ENCODE measurements at places on chromosomes 11 and 22.

DNA sequence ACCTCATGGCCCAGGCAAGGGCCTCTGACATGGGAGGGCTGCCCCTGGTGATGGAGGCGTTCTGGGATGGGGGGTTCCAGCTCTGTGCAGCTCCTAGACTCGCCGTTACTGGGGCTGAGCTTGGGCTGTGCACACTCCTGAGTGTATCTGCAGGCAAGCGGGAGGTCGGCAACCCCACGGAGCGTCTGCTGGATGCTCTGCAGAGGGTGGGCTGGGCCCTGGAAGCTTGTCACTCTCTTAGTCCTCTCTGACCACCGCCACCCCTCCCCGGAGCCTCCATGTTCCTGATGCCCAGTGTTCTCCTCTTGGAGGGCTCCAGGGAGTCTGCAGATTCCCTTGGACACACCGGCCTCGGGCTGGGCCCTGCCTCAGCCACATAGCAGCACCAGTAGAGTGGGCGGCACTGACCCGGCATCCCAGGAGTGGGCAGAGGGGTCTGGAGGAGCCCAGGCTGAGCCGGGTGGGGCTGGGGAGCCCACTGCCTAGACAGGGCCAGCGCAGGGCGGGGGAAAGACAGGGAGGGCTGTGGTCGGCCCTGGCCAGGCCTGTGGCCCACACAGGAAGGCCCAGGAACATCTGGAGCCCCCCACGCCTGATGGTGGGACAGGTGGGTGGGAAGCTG lies 20.6 kb upstream of the MUC5B start:
- DNase-seq, result no peak

- no peak for DNase-seq
These were observed 129.6 kb downstream of the CEP164 start for GRCh38 chr11:117457031-117457785.

GRCh38 chr11:66020618-66021357 lies 5.5 kb downstream of the CATSPER1 start:
- peak; percentile 10 for DNase-seq

GRCh38 chr22:38267086-38267485 lies 5.7 kb downstream of the TMEM184B start:
- peak; percentile 24 for DNase-seq

GRCh38 chr11:121104312-121104762 lies 3.3 kb downstream of the TECTA start:
- no peak for DNase-seq

GRCh38 chr11:132671851-132672370 lies 860.4 kb downstream of the OPCML start:
- no peak for DNase-seq

GRCh38 chr11:35260342-35260985 lies 121.5 kb downstream of the CD44 start:
- DNase-seq, result no peak

- DNase-seq, result no peak
These were observed 44.9 kb upstream of the VSTM5 start for GRCh38 chr11:93895106-93895862.

DNA sequence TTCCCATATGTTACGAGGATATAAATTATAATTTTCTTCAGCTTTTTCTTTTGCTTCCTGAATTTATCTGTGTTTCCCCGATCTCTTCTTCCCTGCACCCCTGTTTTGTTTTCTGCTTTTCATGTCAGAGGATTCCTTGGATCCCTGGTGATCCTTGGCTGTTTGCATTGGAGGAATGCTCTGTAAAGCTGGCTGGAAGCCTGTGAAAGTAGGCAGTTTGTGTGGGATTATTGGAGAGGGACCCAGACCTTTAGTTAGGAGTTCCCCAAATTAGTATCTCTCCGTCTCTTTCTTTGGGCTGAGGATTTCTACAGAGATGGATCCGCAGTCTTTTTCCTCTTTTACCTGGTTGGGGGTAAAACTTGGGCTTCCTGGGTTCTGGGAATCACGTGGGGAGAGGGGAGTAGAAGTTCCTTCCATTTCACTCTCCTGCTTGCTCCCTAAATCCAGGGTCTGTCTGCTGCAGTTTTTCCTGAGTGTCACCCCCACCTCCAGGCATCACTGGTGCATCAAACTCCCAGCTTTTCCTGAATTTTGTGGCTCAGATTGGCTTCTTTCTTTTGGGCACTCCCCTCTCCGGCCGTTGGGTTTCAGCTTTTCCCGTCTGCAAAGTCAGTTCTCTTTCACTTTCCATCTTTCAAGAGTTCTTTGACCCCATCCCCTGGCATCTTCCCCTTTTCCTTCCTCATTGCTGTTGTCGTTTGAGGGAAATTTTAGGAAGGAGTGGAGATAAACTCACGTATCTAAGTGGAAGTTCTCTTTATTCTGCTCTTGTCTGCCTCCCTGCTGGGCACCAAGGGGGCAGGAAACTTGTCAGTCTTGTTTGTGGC lies 79.1 kb upstream of the ALX4 start:
- no peak for DNase-seq

- DNase-seq, result no peak
These were observed 41.6 kb downstream of the MRTFA start for GRCh38 chr22:40594924-40595323.

DNA sequence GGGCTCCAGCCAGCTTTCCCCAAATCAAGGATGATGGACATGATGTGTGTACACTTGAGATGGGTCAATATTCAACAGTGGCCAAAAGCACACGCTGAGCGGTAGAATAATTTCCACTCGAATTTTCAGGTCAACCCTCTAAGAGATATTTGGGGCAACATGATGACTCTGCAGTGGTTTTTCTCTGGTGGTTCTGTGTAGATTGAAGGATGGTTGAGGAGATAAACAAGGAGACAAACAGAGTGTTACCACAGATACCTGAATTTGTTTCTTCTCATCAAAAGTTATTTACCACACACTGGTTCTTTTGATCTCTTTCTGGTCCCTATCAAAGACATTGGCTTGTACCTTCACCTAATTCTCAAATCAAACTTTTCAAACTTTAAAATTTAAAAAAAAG lies 242.0 kb downstream of the ETS1 start:
- no peak for DNase-seq

- no peak for DNase-seq
These were observed 77.7 kb downstream of the CABIN1 start for GRCh38 chr22:24088816-24089215.

DNA sequence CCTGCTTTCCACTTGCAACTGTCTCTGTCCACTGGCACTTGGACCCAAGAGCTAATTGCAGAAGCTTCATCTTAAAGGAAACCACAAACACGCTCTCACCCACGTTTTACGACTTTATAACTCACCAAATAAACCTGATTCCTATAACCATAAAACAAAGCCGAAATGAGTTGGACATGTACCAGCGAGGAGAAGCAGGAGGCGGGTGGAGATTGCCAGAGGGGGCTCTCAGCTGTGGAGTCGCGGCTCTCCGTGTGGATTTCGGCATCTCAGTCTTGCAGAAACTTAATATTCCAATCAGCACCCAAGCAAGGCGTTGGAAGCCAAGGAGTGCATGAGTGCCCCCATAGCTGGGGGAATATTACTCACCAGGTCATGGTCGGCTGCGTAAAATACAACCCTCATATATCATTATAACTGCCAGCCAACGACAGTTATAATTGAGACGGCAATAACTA lies 483.6 kb downstream of the MN1 start:
- DNase-seq, result no peak

- no peak for DNase-seq
These were observed 8.7 kb downstream of the SLC22A6 start for GRCh38 chr11:62976109-62976508.

GRCh38 chr11:86151174-86152005 lies 82.5 kb upstream of the PICALM start:
- DNase-seq, result no peak

- DNase-seq, result no peak
These were observed 256.5 kb downstream of the MN1 start for GRCh38 chr22:27545085-27545484.

GRCh38 chr11:111629499-111629898 lies 27.2 kb downstream of the SIK2 start:
- no peak for DNase-seq

- peak; percentile 45 for DNase-seq
These were observed 1.4 kb downstream of the TMEM109 start for GRCh38 chr11:60915248-60915914.

- no peak for DNase-seq
These were observed 19.4 kb upstream of the TMA7B start for GRCh38 chr22:39940757-39941305.

- DNase-seq, result no peak
These were observed 1.1 kb downstream of the SLC22A8 start for GRCh38 chr11:63014408-63015055.

GRCh38 chr11:72741429-72741833 lies 10.8 kb downstream of the ARAP1 start:
- DNase-seq, result no peak

DNA sequence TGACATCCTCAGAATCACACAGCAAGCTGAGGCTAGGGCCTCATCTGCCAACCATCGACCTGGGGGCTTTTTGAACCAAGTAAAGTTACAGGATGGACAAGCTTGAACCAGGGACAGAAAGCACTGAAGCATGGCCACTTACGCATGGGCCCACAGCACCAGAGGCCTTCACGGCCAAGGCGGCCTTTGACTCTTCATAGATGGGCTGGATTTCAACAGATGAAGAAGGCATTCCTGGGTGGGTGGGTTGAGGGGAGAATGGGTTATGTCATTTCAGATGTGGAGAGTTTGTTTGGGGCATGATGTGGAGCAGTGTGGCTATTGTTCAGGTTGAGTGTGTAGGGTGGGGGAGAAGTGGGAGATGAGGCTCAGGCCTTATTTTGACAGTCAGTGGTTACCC lies 60.2 kb downstream of the LRRC32 start:
- DNase-seq, result no peak

- no peak for DNase-seq
These were observed 13.7 kb downstream of the ARHGEF17 start for GRCh38 chr11:73321604-73322381.

DNA sequence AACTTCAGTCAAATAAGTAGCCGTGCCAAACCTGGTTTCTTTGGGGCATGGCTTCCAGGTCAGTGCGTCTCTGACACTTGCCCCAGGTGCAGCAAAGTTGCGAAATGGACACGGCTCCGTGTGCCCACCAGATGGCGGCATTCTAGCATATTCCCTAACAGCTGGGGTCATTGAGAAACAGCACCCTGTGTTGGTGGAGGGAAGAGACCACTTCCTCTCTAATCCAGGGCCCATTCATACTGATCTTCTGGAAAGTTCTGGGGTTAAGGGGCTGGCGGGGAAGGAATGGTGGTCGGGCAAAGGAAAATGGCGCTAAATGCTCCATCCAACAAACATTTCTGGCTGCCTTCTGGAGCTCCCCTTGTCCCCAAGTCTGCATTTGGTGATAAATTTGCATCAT lies 141.2 kb upstream of the TIMP3 start:
- DNase-seq, result no peak

GRCh38 chr11:109731451-109731850 lies 309.5 kb downstream of the C11orf87 start:
- DNase-seq, result no peak

DNA sequence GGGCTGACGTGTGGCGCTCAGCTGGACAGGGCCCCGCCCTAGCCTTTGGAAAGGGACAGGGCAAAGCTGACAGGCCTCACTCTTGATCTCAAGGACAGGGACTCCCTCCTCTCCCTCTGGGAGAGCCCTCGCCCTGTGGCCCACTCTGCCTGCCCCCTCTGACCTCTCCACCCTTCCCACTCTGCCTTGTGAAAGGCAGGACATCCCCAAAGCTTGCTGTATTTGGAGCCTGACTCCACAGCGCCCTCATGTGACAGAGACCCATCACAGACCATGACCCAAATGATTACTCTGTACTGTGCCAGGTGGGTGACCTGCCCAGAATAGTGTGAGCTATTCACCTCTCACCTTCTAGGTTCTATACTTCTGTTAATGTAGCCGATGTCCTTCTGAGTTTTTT lies 18.8 kb downstream of the P2RY2 start:
- no peak for DNase-seq

DNA sequence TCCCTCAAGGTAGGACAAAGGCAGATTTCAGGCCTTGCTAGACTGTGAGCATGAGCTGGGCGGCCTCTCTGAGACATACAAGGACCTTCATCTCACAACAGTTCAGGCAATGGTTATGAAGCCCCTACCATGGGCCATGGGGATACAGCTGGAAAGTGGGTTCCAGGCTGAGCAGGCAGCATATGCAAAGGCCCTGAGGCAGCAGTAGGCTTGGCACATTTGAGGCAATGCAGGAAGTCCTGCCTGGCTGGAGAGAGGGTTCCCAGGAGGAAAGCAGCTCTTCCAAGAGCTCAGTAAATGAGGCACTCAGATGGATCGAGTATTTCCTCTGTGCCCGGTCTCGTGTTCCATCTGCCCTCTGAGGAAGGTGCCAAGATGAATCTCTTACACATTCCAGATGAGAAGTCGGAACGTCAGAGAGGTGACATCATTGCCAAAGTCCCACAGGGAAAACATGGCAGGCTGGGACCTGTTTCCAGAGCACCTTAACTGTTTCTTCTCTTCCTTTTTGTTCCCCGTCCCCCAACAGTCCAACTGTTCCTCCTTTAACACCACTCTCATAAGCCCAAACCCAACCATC lies 388.6 kb downstream of the MN1 start:
- DNase-seq, result no peak

- no peak for DNase-seq
These were observed 8.4 kb downstream of the AQP11 start for GRCh38 chr11:77598195-77598594.

- no peak for DNase-seq
These were observed 89.4 kb downstream of the PPP6R3 start for GRCh38 chr11:68549789-68550484.

DNA sequence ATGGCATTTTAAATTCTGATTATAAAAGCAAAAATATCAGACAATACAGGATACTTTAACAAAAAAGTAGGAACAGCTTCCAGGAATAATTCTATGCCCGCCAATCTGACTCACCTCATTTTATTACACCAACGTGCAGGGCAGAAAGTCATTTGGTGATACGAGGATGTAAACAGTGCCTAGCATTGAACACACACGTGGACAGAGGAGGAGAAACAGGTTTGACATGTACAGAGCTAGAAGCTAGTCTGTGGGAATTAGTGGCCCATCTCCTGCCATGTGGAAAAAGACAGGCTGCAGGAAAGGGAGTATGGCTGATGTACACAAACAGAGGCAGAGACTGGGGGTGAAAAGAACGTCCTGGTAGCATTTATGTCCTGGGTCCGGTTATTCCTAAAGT lies 9.0 kb upstream of the SPINDOC start:
- DNase-seq, result no peak

GRCh38 chr22:23862103-23862502 lies 4.4 kb downstream of the SLC2A11 start:
- DNase-seq, result no peak

GRCh38 chr11:113384551-113384950 lies 3.0 kb upstream of the ANKK1 start:
- no peak for DNase-seq

- DNase-seq, result no peak
These were observed 514.7 kb downstream of the CNTN5 start for GRCh38 chr11:99535406-99535805.

DNA sequence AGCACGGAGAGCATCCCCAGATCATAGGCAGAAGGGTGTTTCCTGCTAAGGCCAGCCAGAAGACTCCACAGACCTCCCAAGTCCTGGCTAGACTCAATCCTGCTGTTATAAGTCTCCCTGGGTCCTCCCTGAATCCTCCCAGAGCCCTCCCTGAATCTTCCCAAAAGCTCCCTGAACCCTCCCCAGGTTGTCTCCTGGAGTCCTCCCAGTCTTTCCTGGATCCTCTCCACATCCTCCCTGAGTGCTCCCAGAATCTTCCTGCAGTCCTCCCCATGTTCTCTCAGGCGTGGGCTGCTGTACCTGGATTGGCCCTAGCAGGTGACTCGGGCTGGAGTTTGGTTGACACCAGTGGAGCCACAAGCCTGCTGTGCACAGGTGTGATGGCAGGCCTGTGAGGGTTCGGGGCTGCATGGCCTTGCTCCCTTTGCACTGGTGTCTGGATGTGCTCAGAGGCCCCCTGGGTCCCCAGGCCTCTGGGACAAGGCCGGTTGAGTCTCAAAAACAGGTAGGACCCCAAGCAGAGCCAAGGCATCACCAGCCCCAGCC lies 11.6 kb downstream of the GP1BB start:
- DNase-seq, result no peak
